IMR-90 (cell line): ENCODE measurements at places on chromosomes 5 and 9. TPM values are rescaled to one million over a fixed set of nuclear protein-coding genes. Genes with fewer than 3 reads are reported as not detected.

The SLC25A48 gene
- total RNA-seq: not detected in 2 replicates

The ADGRD2 gene
- not detected in 2 replicates for total RNA-seq

The SLC2A6 gene
- 2.9 and 3.1 TPM in 2 replicates for total RNA-seq

The GPX3 gene
- total RNA-seq: 0.28 and 0.36 TPM in 2 replicates

The SNCB gene
- total RNA-seq: not detected in 2 replicates

The IRX1 gene
- total RNA-seq: not detected in 2 replicates

The UBLCP1 gene
- 11.7 and 23.1 TPM in 2 replicates for total RNA-seq

The C1QTNF2 gene
- 0.72 and 0.83 TPM in 2 replicates for total RNA-seq
